ENCODE measurements at places on chromosomes 2 and 18.

- DNase-seq, result no peak
Observed at GRCh38 chr2:152581360-152581759, 135.9 kb downstream of the PRPF40A start.

GRCh38 chr2:241083091-241083415, 19.0 kb downstream of the MTERF4 start:
- DNase-seq, result no peak

DNA sequence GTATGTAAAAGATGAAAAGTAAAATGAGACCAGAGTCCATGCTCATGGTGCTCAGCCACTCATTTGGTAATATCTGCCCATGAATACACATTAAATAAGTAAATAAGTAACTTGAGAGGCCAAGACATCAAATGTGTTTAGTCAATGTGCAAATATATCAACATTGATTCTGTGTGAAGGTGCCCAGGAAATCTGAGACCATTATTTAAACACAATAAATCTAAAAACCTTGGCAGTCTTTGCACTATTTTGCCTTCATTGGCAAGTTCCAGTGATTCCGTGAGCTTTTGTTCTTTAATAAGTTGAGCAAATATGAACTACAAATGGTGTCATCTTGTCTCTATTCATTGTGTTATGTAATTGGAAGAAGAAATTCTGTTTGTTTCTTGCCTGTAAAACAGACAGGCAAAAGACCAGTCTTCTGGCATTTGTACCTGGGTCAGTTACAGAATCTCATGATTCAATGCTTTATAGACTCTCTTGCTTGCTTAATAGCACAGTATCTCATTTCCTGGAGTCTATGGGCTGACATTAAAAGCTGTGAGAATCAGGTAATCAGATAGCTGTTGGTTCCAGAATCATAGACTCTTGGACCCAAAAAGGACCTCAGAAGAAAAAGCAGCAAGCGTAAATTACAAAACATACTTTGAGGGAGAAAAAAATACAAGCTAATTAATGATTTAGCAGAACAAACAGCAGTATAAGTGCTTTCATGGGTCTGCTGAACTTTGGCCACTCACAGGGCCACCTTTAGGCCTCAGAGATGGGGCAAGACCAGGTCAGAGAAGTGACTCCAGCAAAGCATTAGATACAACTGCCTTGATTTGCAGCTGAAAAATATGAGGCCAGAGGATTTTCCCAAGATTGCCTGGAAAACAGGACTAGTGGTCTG, 20.0 kb upstream of the SERPINB3 start:
- DNase-seq, result peak; percentile 41

DNA sequence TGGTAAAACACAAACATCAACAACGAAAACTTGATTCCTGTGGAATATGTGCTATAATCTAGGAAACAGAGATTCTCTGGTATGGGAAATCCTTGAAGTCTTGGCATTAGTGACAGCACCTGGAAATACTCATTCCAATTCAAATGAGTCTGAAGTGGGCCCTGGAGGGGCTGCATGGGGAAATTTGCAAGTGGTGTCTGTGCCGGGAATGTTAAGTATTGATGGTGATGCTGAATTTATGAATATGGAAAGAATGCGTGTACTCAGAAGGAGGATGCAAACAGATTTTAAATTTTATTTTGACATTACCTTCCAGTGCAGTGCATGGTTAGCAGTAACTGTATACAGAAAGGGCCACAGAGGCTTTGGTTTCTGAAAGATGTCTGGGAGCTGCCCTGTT, 37.2 kb downstream of the PTPRM start:
- DNase-seq, result no peak

- DNase-seq, result no peak
Observed at GRCh38 chr18:9022397-9023155, 79.9 kb upstream of the NDUFV2 start.

DNA sequence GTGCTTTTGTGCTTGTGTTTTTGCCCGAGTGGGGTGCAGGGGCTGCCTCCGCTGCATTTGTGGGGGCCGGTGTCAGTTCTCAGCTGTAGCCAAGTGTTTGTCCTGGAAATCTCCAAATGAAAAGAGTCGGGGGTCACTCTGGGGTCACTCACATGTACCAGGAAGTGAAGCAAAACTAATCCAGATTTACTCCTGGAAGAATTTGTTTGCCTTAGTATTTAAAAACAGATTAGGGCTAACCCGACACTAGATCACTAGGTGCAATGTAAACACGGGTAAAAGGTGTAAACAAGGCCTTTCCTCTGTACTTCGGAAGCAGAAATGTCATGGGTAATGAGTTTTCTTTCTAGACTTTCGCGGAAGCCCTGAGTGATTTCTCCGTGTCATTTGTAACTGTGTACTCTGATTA, 50.3 kb downstream of the GBX2 start:
- DNase-seq, result peak; percentile 11

DNA sequence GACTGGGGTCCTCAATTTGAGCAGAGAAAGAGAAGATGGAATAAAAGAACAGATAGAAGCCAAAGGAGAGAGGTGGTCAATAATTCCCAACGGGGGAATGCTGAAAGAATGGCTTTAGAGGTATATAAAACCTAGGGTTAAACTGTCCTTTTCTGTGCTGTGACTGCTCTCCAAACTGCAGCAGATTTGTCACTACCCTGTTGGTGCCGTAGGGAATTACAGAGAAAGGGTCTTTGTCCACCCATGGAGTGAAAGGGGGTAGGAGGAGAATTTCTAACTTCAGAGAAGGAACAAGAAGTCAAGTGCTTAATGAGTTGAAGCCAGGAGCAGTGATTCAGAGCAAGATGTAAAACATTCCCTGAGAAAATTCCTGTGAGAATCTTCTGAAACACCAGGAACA, 486.5 kb downstream of the NUP35 start:
- DNase-seq, result no peak

DNA sequence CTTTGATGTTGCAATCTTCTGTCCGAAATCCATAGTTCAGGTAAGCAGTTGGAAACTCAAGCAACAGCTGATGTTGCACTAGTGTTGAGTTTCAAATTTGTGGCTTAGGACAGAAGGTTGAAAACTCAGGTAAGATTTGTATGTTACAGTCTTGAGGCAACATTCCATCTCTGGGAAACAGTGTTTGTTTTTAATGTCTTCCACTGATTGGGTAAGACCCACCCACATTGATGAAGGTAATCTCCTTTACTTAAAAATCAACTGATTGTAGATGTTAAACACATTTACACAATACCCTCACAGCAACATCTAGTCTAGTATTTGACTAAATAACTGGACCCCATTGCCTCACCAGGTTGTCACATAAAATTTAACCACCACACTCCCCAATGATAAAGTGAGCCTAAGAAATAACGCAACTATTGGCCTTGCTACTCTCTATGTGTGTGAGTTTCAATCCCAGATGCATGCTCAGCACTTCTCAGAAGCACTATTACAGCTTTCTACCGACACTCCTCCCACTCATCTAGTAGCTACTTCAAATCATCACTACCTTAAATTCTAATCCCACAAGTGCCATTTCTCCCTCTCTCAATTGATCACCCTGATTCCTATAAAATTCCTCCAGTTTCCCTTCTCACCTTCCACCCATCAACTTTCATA, 164.0 kb downstream of the MBD2 start:
- DNase-seq, result no peak

- no peak for DNase-seq
Observed at GRCh38 chr2:62143696-62144095, 52.2 kb upstream of the B3GNT2 start.

- no peak for DNase-seq
Observed at GRCh38 chr2:238431456-238431855, 4.7 kb downstream of the ASB1 start.

DNA sequence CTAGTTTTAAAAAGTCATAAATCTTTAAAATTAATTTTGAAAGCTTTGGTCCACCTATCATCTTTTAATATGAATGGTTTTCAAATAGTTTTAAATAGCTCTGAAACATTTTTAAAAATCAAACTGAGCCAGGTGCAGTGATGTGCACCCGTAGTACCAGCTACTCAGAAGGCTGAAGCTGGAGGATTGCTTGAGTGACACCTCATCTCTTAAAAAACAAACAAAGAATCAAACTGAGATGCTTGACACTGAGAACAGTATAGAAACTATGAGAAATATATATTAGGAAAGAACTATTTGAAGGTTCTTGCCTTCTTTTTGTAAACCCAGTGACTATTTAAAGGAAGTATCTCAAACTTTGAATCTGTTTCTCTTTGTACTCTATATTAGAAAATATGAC, 67.4 kb downstream of the BARD1 start:
- no peak for DNase-seq

- DNase-seq, result no peak
Observed at GRCh38 chr2:5176764-5177163, 515.4 kb upstream of the SOX11 start.

DNA sequence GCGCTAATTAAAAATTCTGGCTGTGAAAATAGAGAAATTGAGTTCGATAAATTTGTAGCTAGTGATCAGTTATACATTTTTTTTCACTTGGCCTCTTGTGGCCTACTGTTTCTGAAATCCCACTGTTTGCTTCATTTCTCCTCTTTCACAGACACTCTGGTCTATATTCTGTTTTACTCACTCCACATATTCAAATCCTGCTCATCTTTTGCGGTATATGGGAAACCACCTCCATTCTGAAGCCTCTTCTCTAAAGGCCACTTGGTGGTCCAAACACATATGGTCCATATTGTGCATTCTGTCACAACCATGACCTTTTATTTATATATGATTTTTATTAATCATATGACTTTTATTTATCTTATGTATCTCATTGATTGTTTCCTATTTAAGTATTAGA, 67.0 kb downstream of the MYO1B start:
- DNase-seq, result no peak

GRCh38 chr2:69138247-69138772, 125.3 kb downstream of the ANTXR1 start:
- DNase-seq, result no peak

DNA sequence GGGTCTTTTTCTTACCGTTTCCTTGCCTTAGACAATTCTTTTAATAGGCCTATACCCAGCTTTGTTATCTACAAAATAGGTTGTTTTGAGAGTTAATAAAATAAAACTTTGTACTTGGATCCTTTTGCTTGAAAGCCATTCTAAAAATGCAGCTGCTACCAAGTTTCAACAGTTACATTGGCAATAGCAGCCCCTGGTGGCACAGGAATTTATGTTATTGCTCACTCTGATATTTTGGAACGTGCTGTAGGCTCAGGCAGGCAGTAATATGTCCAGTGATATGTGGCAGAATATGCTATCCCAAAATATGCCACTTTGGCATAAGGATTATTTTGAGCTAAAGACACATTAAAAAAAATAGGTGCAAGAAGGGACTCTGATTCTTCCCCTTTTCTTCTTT, 6.7 kb upstream of the COMMD1 start:
- DNase-seq, result no peak

GRCh38 chr2:64543008-64543697, 19.0 kb downstream of the AFTPH start:
- no peak for DNase-seq

- no peak for DNase-seq
Observed at GRCh38 chr2:53654396-53654795, 113.2 kb upstream of the CHAC2 start.

DNA sequence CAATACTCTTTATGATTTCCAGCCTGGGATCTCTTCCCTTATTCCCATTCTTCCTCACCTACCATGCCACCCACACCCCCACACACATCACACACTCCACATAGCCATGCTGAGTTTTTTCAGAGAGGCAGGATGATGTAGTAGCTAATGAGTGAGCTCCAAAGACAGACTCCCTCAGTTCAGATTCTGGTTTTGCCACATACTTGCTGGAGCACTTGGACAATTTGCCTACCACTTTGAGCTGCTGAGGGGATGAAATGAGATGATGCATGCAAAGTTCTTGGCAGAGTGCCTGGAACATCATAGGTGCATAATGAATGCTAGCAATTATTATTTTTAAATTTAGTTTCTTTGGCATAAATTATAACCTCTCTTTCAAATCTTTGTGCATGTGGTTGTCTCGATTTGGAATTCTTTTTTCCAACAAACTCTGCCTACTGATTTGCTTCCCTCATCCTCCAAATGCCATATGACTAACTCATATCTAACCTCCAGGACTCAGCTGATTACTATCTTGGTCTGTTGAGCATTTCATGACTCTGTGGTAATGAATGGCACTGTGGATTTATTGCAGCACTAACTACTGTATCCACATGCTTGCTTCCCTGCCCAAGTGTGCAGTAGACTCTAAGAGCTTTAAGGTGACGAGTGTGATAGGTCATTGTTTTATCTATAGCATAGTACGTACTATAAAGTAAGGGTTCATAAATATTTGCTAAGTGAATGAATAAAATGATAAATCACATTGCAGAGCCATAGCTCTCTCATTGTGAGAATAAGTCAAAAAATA, 99.1 kb downstream of the TACR1 start:
- no peak for DNase-seq

DNA sequence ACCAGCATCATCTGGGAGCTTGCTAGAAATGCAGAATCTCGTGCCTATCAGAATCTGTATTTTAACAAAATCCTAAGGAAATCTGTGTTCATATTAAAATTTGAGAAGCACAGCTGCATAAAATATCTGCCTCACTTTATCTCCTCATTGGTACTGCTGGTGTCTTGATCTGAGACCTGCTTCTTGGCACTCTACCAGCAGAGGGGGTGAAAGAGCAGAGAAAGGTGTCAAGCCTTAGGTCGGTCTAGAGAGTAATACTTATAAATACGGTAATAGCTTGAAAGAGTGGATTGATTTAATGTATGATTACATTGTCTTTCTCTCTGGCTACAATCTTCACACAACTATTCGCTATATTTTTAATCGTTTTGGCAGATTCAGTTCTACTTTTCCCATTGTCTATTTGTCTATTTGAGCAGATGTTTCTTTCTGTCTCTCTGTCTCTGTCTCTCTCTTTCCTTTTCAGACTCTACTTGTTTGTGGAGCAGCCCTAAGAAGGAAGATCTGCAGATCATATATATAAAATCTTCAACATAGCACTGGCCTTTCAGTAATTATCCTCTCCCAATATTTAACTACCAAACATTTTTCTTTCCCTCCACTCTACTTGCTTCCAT, 1.7 kb upstream of the GCG start:
- peak; percentile 42 for DNase-seq

DNA sequence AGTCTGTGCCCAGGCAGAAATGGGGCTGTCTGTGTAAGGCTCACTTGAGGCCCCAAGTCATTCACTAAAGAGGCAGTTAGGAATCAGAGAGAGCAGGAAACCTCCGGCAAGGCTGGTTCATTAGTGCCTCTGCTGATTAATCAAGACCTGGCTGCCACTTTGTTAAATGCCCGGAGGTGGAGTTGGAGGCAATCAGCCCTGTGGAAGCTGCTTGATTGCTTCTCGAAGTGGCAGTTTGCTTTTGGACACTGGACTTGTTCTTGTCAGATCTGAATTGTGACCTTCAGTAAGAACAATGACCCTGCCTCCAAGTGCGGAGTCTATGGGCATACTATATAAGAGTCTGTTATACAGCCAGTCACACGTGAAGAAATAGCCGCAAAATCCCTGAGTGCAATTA, 183.9 kb upstream of the LINC00305 start:
- no peak for DNase-seq

DNA sequence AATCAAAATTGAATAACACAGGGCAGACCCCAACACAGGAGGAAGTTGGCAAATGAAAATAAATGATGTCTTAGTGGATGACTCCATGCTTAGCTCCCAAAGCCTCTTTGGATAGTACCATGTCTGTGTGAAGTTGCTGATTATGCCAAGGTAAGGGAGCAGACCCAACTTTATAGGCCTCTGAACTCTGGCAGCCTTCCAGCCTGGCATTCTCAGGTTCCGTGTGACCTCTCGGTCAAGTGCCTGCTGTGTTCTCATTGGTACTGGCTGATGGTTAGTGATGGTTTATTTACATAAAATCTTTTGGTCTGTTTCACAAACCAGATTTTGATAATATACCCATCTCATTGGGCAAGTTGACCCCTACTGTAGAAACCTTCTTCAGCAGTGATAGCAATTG, 112.2 kb upstream of the TTC39C start:
- DNase-seq, result peak; percentile 15

Data from NCI-H1092 (cell line).